ENCODE measurements at places on chromosomes 6 and 20.

GRCh38 chr6:88574651-88575050 is 388.8 kb downstream of the RNGTT start:
- DNase-seq, result no peak

DNA sequence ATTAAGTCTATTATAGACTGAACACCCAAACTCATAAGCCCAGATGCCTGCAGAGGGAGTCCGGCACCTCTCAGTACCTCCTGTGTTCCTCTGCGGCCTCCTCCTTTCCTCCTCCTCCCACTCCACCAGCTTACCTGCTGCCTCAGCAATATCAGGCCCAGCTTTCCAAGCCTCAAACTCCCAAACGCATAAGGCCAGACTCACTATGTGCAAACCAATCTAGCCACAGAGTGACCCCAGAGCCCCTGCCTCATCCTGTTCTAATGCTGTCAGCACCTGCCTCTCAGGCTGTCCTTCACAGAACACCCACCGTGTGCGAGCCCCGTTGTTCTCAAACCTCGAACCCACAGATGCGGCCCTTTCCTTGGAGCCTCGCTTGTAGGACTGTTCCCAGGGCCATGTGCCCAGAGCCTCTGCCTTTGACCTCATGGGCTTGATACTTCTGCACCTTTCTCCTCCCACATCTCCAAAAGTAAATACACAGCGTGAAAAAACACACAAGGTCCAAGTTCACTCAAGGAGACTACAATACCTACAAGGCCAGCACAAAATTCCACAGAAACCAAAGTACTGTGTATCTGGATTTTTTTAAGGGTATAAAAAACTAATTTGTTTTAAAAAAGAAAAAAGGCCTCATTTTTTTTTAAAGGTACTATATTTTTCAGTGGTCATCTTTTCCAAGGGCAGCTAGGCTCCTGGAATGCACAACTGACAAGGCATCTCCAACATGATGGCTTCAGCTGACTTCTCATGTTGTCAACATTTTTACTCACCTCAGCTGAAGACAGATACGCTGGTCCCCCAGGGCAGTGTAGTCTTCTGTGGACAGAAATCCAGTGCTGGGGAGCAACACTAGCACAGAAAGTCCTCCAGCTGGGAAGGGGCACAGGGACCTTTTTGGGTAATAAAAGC is 52.3 kb downstream of the ABHD12 start:
- no peak for DNase-seq

GRCh38 chr6:101747716-101748115 is 354.2 kb downstream of the GRIK2 start:
- DNase-seq, result no peak

DNA sequence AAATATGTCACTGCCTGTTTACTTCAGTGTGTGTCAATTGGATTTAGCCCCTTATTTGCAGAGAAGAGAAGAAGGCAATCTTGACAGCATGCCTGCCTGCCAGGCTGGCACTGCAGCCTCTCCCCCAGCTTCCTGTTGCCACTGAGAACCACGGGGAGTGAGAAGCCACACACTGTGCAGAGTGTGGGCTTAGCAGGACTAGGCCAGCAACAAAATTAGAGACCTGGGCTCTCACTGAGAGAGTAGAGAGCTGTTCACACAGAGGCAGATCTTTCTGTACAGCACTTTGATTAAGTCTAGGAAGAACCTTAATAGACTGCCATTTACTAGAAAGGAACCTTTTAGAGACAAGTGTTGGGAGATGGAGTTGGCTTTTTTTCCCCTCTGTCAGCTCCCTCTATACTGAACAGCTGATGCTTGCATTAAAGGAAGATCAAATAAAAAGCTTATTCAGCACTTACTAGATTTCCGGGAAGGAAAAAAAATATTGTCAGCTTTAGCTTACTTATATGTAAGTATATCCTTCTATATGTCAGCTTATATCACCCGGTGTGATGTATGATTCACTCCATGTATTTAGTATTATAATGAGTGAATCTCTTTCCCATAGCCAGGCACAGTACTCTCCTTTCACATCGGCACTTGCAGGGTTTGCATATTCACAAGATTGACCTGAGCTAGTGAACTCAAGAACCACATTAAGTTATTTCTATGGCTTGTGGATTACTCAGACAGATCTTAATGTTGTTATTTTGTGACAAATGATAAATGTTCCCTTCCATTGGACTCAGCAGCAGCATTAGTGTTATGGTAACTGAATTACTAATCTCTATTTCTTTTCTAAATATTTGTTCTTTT is 851.0 kb upstream of the EPHA7 start:
- DNase-seq, result no peak

DNA sequence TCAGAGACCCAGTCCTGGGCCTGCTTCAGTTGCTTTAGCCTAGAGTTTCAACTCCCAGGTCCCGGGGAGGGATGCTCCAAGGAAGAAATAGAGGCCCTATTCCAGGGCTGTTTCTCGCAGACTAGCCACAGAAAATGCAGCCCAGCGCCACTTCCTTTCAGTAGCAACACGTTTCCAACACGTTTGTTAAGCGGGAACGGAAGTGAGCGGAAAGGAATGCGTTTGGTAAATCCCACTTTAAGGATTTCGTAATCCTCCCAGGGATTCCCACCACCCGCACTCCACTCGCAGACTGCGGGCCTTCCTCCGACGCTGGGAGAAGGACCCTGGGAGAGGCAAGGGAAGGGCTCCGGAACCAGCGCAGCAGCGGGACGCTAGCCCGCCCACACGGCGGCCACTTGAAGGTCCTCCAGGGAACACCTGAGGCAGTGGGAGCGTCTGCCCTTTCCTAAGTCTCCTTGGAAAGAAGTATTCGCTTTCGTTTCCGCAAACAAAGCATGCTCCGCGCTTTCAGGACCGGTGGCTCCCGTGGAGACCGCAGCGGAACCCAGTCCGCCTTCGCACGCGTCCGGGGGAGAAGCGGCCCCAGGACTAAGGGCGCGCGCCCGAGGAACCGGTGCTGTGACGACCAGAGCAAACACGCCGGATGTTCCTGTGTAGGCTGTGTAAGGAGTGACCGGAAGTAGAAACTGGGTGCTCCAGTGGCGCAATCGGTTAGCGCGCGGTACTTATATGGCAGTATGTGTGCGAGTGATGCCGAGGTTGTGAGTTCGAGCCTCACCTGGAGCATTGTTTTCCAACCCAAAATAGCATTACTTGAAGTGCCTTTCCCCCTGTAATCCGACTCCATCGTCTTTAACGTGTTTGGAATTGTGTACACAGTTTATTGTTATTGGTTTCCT is 227.6 kb upstream of the PRSS16 start:
- peak; percentile 13 for DNase-seq

GRCh38 chr6:47098570-47098993 is 56.5 kb upstream of the ADGRF1 start:
- DNase-seq, result no peak

GRCh38 chr6:153047386-153047785 is 44.9 kb upstream of the MTRF1L start:
- DNase-seq, result no peak
